Stimulated activated naive CD8-positive, alpha-beta T cell treated with anti-CD3 and anti-CD28 coated beads, Interleukin-15, Interleukin-2, amounts not matched to agents 100 U/mL and 50 U/mL, for 24 hours (primary cell): ENCODE measurements at places on chromosomes 13 and 19.

DNA sequence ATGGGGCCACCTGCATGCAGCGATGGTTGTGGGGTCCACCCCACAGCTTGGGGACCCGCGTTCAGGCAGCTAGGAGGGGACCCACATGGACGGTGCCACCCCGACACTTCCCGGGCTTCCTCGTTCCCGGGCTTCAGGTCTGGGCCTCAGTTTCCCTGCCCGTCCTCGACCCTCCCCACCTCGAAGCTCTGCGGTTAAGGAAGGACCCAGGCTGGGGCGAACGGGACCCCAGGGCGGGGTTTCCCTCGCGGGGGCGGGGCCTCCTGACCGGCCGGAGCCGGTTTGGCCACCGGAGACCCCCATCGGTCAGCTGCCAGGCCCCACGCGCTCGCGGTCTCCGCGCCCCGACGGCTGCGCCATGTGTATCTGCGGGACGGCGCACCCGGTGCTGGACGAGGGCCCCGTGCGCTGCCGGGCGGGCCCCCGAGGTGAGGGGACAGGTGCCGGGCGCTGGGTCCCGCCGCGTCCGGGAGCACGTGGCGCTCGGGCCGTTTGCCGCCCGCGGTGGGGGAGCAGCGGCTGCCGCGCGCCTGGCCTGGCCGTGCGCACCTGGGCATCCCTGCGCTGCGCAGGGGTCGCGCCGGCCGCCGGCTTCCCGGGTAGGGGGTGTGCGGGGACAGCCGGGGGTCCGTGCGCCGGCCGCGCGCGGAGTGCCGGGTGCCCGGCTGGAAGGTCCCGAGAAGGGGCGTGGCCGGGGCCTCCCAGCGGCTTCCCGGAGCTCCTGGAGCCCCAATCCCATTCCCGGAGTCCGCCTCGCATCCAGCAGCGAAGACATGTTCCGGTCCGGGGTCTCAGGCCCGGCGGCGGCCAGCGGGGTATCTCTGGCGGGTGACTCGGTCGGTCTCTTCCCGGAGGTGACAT, 4.2 kb downstream of the ARHGAP45 start:
- no peak for DNase-seq

DNA sequence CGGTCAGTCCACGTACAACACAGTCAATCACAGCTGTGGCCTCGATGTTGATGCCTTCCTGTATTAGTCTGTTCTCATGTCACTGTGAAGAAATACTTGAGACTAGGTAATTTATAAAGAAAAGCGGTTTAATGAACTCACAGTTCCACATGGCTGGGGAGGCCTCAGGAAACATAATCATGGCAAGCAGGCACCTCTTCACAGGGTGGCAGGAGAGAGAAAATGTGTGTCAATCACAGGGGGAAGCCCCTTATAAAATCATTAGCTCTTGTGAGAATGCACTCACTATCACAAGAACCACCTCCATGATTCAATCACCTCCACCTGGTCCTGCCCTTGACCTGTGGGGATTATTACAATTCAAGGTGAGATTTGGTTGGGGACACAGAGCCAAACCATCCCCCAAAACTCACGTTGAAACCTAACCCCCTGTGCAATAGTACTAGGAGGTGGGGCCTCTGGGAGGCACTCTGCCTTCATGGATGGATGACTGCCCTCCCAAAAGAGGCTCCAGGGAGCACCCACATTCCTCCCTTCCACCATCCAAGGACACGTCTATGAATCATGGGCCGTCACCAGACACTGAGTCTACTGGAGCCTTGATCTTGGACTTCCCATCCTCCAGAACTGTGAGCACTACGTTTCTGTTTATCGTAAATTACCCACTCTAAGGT, 2.3 kb upstream of the PROZ start:
- DNase-seq: no peak

DNA sequence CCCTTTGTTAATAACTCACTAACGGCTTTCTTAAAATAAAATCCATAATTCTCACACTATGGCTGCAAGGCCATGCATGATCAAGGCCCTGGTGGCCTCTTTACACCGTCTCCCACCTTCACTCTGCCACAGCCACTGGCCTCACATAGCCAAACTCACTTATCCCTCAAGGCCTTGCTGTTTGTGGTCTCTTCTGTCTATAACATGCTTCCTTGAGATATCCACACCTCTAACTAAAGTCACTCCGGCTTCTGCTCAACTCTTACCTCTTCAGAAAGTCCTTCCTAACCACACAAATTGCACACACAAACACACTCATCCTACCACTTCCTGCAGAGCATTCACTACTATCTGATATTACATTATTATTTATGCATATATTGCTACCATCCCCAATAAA, 262.5 kb downstream of the DIAPH3 start:
- no peak for DNase-seq

- DNase-seq: no peak
Observed at GRCh38 chr19:39024875-39025641, 7.3 kb downstream of the FBXO27 start.

DNA sequence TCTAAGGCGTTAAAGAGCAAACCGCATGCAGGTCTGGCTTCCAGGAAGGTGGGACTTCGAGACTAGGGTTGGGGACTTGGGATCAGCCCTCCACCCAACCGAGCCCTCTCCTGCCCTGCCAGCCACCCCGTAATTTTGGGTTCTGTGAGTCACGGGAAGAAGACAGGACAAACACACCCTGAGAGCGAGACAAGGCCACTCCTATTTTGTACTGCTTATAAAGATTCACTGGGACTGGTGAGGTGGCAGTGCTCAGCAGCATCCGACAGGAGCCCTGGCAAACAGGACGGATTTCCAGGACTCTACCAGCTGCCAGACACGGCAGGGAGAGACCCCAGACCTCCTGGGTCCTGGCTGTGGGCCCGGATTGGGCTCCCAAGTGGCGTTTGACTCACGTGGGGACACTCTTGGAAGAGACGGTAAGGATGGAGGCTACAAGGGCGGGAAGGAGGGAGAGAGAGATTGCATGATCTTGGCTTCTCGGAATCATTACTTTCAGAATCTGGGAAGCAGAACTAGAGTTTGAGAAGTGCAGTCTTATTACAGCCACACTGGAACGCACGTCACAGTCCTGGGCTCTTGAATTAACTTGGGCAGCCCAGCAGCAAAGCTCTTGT, at the start of gene C5AR2:
TSS of gene C5AR2 (plus strand) at position 245 of the 617 bp plus-strand sequence. CDS start 8,625 bp downstream, outside the sequence.
- DNase-seq: no peak

DNA sequence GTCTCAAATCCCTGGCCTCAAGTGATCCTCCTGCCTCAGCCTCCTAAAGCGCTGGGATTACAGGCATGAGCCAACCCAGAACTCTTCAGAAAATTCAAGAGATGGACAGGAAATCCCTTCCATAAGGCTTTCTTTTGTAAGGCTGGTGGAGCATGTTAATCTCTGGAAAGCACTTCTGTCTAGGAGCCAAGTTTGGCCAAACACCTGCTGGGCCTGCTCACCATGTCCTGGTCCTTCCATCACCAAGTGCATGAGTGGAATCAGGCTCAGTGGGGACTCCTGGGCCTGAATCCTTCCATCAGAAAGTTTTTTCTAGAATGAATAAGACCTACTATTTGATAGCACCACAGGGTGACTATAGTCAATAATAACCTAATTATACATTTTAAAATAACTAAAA, 148.0 kb downstream of the DCLK1 start:
- no peak for DNase-seq

- no peak for DNase-seq
Observed at GRCh38 chr13:97723655-97724054, 229.8 kb upstream of the IPO5 start.

DNA sequence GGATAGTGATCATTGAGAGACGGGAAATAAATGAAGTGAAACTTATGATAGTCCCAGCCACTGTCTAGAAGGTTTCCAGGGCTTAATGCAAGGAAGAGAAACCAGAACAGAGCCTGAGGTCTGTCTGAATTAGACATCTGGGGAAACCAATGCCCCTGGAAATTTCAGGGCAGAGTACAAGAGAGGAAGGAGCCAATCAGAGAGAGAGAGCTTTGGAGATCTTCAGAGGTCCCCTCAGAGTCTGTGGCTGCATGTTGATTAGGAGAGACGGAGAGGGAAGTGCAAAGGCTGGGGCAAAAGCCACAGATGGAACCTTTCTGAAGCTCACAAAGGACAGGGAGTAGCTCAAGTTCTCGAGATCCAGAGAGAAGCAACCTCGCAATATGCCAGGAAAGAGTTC, 378.0 kb downstream of the DNAJC15 start:
- DNase-seq: no peak

DNA sequence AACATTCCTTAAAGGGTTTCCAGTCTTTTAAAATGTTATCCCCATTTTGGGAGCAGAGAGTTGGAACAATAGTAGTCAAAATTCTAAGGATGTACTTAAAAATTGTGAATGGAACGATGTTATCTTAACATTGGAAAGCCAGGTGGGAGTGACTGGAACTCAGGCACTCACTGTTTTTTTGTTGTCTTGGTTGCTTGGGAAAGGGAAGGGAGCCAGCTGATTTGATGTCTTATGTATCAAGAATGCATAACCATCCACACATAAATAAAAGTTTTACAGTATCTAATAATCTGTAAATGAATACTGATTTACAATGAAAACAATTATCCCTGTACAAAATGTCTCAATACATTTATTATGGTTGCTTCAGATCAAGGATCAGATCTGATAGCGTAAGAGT, 88.7 kb downstream of the SLC10A2 start:
- DNase-seq: no peak

DNA sequence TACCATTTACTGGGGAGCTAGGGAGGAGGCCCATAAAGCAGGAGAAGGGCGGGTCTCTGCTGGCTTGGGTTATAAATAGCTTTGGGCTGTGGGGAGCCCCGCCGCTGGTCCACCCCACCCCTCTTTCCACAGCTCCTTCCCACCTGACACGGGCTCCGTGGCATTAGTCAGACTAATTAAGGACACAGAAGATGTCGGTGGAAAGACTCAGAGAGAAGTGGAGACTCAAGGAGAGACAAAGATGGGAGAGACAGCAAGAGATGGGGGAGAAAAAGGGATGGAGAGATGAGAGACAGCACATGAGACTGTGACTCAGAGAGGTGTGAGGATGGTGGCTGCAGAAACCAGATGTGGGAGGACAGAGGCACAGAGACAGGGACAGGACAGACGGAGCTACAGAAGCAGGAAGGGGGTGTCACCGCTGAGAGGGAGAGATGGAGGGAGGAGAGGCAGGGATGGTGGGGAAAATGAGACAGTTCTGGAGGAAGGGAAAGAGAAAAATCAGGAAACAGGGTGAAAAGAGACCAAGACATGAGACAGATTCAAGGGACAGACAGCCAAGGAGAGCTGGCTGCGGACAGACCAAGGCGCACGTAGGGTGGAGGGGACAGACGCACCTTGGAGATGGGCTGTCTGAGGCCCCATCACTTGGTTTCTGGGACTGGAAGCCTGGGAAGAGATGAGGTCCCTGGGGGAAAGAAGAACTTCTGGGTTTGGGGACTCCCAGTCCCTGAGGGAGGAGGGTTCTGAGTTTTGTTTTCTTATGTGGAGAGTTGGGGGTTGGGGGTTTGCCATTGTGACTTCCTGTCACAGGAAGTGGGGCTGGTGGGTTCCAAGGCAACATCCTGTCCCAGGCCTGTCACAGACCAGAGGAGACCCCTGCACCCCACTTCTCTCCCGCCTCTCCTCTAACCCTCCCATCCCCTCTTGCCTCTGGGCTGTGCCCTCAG, 4.1 kb downstream of the ARHGEF1 start:
- DNase-seq: peak; percentile 73

GRCh38 chr13:52703482-52703881, 36.1 kb downstream of the CNMD start:
- DNase-seq: no peak

DNA sequence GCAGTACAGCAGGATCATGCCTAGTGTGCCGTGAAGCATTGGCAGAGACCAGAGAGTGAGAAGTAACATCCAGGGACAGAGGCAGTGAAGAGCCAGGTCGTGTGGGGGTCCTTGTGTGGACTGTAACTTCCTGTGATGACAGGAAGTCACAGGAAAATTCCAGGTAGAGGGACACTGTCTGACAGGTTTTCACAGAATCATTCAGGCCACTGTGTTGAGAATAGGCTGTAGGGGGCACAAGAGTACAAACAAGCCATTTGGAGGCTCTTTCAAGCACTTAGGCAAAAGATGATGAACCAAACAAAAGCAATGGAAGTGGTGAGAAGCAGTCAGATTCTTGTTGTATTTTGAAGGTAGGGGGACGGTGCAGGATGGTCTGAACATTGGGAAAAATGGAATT, 46.4 kb downstream of the N4BP2L1 start:
- no peak for DNase-seq

DNA sequence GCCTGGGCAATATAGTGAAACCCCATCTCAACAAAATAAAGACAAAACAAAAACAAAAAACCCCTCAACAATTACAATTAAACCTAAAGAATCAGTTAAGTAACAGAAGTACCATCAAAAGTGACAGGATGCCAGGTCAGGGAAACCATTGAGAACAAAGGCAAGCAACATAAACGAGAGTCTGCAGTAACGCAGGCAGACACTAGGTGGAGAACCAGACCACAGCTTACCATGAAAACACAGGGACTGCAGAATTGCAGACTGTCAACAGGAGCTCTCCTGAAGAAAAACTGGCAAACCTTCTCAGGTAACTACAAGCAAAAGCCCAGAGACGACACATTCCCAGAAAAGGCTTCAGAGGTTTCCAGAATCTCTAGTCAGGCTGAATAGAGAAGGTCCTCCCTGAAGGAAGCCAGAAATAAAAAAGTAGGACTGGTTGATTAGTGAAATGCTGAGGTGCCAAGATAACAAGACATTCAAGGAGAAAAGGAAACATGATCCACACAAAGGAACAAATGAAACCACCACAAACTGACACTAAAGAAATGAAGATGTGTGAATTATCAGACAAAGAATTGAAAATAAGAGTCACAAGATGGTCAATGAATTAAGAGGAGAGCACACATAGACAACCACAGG, 2.2 kb upstream of the ZNF665 start:
- peak; percentile 65 for DNase-seq

DNA sequence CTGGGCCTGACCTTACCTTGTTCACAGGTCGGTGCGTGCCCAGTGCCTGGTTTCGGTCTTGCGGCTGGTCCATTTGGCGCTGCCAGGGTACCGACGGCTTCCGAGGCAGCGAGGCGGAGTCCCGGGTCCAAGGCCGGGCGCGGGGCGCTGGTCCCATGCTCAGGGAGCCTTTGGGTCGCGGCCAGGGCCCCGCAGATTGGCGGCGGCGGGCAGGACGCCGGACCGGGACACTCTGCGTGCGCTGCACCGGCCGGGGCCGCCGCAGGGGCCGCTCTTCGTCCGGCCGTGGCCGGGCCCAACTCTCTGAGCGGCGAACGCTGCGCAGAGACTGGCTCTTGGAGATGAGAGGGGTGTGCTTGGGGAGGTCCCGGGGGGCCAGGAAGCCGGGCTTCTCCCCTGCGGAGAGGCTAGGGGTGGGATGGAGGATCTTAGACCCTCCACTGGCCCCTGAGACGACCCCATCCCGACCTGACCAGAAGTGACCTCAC, 3.4 kb upstream of the WIZ start:
- DNase-seq: no peak

GRCh38 chr19:6828306-6828697, 55.8 kb downstream of the VAV1 start:
- no peak for DNase-seq

GRCh38 chr19:18895038-18895823, 727 bp downstream of the CERS1 start:
- DNase-seq: no peak

GRCh38 chr19:11405846-11406643, 13.1 kb downstream of the RGL3 start:
- peak; percentile 63 for DNase-seq
